Activated CD4-positive, alpha-beta T cell treated with anti-CD3 and anti-CD28 coated beads, Interleukin-2, amount 50 U/mL, for 1 hour (primary cell): ENCODE measurements at places on chromosomes 2 and 18.

DNA sequence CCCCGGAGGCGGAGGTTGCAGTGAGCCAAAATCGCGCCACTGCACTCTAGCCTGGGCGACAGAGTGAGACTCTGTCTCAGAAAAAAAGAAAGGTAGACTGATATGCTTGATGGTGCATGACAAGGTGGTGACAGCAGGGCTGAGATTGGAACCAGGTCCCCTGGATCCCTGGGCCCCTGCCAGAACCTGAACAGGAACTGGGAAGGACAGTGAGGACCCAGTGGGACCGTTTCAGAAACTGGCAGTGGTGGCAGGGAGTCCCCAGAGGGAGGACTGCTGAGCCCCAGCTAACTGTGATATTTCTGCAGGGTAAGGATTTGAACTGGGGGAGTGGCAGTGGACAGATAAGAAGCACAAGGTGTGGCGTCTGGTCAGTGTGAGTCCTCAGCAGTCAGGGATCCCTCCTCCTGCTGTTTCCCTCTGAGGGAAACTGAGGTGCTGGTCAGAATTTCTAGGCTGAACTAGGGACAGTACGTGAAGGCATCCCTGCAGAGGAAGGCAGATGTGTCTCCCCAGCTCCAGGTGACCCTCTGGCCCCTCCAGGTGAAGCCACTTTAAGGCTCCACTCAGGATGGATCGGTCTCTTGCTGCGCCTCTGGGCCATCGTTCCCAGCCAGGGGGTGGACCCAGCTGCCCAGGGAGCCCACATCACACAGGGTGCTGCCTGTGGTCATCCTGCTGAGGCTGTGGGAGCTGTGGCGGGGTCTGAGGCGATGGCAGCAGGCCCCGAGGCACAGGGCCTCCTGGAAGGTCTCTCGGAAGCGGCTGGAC is 5.6 kb downstream of the NMUR1 start:
- DNase-seq, result no peak

GRCh38 chr2:96698221-96698861 is 41.5 kb downstream of the LMAN2L start:
- no peak for DNase-seq

DNA sequence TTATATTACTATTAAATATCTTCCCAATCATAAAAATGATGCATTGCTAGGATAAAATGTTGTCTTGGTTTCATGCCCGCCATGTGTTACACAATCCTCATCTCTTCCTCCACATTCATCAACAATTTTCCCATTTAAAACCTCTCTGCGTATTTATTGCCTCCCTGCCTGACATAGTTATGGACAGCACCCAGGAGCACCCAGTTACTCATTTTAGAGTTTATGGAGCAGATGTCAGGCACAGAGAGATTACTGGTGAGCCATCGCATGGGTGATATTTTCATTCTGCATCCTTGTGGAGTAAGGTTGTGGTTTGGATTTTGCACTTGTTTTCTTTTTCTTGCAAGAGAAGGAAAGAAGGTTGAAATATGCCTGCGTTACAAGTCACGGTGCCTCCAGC is 116.7 kb upstream of the NPAS2 start:
- no peak for DNase-seq

DNA sequence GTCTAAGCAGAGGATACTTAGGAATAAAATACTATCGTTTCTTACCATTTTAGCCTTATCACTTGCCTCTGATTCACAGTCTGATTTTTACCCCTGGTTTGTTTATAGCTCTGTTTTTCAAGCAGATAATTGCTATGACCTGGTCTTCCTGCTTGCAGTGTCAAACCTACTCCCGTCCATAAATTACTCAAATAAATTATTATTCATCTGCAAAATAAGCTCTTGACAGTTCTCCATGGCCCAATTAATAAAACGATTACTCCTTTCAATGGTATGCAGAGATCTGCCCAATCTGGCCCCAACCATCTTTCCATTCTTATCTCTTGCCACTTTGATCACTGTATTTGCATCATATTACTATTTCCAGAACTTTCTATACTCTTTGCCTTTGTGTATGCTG is 354.0 kb downstream of the CCDC85A start:
- DNase-seq, result no peak

GRCh38 chr2:45965871-45966498 is 314.5 kb downstream of the PRKCE start:
- no peak for DNase-seq
